ENCODE measurements at places on chromosomes 5 and 9.

DNA sequence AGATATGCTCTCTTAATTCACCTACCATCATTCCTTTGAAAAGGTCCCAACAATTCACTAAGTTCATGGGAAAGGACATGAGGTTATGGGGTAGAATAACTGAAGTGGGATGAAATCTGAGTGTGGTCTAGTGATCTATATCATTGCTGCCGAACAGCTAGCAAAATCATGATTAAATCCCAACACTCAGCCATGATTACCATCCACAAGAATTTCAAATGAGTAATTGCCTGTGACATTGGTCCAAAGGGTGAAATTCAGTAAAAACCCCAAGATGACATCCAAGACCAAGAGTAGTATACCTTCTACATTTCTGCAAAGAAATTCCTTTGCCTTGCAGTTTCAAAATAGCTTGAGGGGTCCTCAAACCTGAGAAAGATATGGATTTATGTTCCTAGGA lies 225.6 kb downstream of the SPOCK1 start:
- DNase-seq = no peak

- DNase-seq = no peak
Measured at GRCh38 chr5:73523861-73524260, 25.6 kb downstream of the BTF3 start.

GRCh38 chr9:110746211-110746930 lies 77.8 kb downstream of the MUSK start:
- no peak for DNase-seq

DNA sequence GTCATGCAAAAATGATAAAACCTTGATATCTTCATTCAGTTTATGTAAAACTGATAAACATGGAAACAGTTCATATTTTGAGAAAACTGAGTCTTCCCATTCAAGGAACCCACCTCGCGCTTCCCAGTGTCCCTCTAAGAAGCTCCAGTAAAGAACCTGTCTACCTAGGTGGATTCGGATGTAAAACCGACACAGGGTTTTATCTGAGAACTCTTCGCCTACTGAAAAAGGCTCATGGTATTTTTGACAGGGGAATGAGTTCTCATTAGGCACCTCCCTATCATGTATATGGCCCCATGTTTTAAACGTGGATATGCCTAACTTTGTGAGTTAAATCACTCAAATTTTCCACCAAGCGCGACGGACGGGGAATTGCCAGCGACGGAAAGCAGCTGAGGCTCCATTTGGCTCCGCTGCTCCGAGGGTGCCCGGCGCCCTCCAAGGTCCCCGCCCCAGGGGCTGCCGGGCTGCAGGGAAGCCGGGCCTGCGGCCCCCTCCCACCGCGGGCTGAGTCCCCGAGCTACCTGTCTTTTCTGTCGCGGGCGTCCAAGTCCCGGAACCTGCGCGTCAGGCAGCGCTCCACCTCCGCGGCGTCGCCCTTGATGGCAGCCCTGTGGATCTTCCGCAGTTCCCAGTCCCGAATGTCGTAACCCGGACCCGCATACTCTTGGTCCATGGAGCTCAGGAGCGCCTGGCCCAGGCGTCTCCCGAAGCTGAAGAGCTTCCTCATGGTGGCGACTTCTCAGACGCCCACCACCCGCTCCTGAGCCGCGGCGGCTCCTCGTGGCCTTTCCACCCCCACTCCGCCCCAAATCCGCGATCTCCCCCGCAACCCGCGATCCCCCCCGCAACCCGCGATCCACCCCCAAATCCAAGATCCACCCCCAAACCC lies 594 bp downstream of the ANKRD18A start:
- no peak for DNase-seq

- DNase-seq = peak; percentile 66
Measured at GRCh38 chr5:135139381-135140134, 105.5 kb upstream of the PITX1 start.

Data from SK-N-MC (cell line).